Inflammatory macrophage (primary cell): ENCODE measurements at places on chromosomes 3 and 15.
A peak's percentile ranks its signal among the peaks of the same experiment; 100 is the strongest.

GRCh38 chr15:85872125-85872524, 77.4 kb upstream of the KLHL25 start:
- DNase-seq: no peak

DNA sequence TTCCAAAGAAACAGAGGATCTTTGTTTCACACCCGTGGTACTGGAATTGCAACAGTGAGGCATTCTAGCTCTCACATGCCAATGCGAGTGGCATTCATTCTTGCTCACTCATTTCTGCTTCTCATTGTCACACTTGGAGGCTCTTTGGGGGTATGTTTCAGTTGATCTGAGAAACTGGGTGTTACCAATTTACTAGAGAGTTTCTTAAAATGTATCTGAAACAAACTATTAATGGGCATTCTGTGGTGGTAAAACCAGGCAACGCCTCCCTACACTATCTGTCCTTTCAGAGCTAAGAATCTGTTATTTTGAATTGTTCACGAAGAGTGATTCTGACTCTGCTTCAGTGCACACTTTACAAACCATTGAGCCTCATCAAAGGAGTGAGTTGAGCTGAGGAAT, 140.6 kb upstream of the BHLHE40 start:
- DNase-seq: no peak

- no peak for DNase-seq
Measured at GRCh38 chr3:66486646-66487045, 14.2 kb downstream of the LRIG1 start.

GRCh38 chr3:16423947-16424673, 89.4 kb downstream of the RFTN1 start:
- DNase-seq: no peak

DNA sequence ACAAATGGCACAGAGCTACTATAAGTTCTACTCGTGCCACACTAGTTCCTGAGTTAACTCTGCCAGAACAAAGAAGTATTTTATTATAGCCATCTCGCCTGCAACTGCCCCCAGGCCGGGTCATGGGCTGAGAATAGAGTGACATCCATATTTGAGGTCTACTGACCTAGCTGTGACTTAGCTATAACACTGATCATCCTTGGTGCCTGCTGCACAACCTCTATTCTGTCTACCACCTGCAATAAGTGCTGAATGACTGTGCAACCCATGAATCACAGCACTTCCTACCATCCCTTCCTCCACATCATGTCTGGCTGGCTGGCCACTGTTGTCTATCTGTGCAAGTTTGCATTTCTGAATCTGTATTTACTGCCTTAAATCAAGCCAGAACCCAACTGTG, 506.5 kb upstream of the TBL1XR1 start:
- DNase-seq: no peak

DNA sequence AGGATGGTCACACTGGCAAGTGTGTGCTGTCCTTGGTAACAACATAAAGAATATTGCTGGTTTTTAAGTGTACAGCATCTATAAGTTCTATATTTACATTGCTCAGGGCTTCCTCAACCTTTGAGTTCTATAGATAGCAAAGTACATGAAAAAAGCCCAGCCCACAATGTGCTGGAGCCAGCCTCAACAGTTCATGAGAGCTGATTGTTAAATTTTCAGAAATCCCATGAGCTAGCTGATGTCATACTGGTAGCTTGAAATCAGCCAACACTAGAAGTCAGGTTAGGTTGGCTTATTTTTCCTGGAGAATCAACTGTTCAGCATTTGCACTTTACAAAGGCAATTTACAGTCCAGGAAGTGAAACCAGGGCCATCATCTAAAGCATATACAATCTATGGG, 102.8 kb downstream of the STRIT1 start:
- no peak for DNase-seq

GRCh38 chr15:54990793-54991192, 205.9 kb downstream of the RSL24D1 start:
- no peak for DNase-seq

GRCh38 chr3:128316481-128316891, 150.2 kb downstream of the DNAJB8 start:
- DNase-seq: no peak

GRCh38 chr3:117435506-117435905, 725.9 kb downstream of the TUSC7 start:
- no peak for DNase-seq

DNA sequence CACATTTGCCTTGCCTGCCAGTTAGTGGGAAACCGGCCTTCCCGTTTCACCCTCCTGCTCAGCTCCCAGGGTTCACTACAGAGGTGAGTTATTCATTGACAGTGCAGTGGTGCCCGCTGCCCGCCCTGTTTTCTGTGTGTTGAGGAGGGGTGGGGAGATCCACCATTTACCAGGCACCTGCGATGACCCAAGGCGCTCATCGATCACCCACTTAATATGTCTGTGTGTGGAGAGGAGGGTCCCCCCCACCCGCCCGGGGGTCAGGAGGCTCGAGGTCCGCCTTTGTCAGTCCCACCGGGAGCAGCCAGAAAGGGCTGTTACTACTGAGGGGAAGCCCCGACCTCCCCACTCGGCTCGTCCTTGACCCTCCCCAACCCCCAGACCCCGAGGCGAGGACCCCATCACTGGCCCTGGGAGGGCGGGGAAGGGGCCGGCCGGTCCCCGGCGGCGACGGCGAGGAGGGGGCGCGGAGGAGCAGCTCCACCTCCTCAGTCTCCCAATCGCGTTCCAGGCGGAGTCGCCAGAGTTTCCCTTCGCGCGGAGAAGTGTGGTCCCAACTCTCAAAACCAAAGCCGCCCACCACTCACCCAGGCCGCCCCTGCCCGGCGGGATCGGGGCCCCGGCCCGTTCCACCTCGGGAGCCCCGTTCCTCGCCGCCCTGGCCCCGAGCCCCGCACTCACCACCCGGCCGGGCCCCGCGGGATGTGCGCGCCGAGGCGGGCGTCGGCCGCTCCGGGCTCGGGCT, 1.1 kb downstream of the PLXNB1 start:
- DNase-seq: no peak

- DNase-seq: no peak
Measured at GRCh38 chr3:81694662-81695061, 66.8 kb downstream of the GBE1 start.

DNA sequence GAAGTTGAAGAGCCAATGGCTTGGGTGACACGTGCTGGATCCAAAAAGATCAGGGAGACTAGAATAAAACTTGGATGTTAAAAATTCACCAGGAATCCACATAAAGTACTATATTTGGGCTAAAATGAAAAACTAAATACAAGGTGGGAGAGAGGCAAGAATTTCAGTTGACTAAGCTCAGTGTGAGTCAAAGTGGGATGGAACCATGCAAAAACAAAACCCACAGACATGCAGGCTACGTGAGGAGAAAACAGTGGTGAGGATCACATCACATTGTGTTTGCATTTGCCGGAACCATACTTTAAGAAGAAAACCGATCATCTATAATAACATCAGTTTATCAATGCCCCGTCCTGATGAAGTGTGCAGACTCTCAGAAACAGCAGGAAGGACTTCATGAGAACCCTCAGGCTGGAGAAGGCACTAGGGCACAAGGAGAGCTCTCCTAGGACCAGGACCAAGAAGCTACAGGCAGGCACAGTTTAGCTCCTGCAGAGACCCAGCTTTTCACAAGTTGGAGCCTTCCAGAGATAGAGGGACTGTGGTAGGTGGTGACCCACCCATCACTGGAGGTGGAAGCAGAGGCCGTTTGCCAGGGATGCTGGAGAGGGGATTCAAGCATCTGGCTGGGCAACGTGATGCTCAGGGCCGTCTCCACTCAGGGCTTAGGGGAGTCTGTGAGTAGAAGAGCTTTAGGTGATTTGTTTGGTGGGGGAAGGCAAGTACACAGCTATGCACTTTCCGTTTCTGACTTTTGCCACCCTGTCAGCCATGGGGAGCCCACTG, 29.0 kb upstream of the NR2E3 start:
- DNase-seq: no peak

GRCh38 chr15:66246937-66247336, 6.6 kb downstream of the MEGF11 start:
- DNase-seq: no peak

DNA sequence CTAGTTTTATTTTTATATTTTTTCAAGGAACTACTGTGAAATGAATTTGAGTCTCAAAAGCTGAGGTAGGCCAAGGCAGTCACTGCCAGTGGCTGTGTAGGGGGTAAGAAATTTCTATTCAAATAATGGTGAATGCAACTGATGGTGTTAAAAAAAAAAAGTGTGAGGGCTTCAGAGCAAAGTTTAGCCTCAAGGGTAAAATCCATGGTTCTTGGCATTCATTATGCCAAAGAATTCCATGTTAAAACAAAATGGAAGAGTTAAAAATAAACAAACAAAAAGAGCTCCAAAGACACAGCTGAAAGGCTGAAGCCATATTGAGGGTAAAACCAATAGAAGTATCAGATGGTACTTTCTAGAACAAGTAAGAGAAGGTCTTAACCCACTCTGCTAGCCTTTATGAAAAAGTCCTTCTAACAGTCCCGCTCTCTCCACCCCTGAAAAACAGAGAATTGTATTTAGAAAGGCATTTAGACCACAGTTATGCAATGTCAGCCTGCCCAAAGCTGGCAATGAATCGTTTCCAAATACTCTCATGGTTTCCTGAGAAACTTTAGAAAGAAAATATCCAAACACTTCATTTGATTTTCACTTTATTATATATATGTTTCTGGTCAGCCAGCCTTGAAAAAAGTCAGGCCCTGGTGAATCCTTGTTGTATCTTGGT, 158.4 kb upstream of the GMNC start:
- no peak for DNase-seq

GRCh38 chr15:68507447-68507846, 71.3 kb upstream of the CORO2B start:
- no peak for DNase-seq

GRCh38 chr3:112097378-112097777, 11.2 kb downstream of the C3orf52 start:
- peak; percentile 21 for DNase-seq

DNA sequence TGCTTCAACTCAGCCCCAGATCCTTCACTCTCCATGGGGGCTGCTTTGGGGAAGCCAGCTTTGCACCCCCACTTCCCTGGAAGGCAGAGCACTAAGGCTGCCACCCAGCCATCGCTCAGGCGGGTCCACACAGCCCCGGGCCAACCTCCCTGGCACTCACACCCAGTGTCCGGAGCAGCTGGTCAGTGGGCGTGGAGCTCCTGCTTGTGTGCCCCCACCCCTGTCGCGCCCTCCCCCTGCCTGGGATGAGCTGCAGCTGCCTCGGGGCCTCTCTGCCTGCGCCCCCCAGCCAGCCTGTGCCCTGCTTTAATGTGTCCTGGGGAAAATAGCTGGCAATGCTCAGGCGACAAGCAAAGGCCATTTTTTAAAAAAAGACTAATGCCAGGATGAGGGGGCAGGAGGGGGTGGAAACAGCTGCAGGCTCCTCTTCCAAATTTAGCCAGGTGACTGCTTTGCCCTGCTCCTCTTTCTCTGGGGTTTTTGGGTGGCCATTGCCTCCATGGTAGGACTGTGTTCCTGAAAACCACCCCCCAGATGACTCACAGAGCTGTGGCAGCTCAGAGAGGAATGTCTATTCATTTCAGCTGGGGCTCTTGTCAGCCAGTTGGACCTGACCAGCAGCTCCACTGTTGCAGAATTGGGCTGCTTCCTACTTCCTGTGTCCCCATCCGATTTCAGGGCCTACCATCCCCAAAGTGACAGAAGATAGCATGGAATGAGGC, 65.0 kb downstream of the CEMIP start:
- DNase-seq: no peak

GRCh38 chr3:125496701-125497100, 23.3 kb downstream of the SNX4 start:
- DNase-seq: no peak

DNA sequence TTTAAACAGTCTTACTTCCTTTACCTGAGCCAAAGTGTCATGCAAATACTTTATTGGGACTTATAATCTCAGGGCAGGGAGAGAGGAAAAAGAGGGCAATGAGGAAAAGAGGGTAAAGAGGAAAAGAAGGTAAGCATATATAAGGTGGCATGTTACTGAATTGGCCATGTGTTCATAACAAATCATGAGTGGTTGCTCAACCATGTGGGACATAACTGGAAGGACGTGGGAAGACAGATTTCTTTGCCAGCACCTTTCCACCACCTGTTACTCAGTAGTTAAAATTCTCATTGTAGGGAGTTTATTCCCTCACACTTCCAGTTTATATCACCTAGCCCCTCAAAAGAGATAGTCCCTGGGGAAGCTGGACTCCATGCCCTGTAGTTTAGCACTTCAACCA, 54.7 kb upstream of the TPRG1 start:
- DNase-seq: no peak

DNA sequence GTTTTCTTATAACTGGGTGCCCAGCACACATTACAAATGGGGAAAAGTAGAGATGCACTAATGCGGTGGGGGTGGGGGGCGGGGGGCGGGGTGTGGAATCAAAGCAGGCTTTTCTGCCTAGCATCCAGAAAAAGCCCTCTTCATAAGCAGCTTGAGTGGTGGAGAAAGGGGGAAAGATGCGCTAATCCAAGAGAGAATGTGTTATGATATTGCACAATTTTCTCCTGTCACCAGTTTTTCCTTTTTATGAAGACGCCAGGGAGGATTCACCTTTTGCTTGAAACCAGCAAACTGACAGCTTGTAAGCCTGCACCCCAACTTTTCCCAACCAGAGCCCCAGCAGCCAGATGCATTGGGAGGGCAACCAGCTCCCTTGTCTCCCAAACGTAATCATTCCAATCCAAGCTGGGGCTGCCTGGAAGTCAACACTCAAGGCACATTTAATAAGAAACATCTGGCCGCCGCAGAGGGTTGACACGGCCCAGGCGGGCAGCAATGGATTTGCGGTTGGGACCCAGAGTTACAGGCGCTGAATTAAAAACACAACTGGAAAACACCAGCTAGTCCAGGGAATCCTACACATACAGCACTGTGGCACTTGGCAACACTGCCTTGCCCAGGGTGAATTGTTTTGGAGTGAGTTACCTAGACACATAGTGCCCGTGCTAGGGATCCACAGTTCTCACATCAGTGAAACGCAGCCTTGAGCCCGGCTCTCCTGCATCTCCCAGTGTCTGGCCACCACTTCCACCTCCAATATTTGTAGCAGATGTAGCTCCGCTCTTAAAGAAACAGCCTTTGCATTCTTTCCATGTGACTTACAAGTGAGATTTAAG, 218.5 kb upstream of the PRICKLE2 start:
- DNase-seq: no peak

DNA sequence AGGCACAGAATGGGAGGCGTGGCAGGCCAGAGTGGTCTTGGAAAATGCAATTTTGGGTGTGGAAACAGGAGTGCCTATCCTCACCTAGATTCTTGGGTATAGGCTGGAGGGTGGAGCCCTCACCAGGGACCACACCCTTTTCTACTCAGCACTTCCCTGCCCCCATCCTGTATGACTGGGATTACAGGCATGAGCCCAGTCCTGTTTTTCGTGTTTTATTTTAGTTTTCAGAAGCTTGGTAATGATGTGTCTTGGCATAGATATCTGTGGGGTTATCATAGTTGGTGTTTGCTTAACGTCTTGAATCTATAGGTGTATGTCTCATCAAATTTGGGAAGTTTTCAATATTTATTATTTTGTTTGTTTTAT, 248.7 kb upstream of the CBLB start:
- DNase-seq: no peak

DNA sequence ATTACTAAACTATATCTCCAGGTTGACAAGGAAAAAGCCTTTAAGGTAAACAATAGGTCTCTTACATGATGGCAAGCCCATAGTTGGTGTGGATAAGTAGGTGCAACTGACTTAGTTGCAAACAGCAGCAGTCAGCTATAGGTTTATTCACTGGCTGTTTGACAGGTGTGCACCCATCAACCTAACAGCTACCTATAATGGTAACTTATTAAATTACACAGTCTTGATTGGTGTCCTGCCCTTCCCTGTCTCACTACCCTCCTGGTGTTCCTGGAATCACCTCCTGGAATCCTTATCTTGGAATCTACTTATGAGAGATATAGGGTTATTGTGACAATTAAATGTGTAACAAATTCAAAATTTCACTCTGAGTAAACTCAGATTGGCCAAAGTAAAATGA, 467.8 kb upstream of the UBE2E2 start:
- no peak for DNase-seq
